ENCODE measurements at places on chromosomes 2 and 18.

DNA sequence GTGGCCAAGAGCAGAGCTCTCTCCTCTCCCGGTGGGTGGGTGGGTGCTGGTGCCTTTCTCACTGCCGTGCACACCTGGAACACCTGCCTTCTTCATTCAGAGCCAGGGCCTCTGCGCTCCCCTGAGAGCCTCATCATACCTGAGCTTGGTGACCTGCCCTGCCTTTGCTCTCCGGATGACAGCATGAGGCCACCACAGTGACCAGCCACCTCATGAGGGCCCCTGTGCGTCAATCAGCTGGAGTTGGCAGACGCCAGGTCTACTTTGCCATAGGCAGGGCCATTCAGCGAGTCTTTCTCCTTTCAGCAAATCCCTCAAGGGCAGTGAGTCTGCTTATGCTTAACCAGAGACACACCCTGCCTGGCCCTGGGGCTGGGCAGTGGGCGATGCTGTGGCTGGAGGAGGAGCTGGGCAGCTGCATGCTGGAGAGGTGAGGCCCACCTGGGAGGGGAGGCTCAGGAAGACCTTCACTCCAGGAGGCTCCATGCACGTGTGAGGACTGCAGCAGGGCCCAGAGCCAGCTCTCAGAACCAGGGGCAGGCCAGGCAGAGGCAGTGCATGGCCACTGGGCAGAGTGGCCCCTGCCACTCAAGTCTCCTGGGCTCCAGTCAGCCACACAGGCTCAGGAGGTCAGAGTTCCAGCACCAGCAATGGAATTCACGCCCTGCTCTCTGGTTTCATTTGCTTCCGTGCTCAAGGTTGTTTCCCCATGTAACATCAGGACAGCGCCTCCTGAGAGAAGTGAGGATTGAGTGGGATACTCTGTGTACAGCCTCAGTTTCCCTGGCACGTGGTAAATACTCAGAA is 417.5 kb upstream of the MYT1L start:
- no peak for DNase-seq

- no peak for DNase-seq
Measured at GRCh38 chr18:59906203-59906602, 6.4 kb downstream of the PMAIP1 start.

DNA sequence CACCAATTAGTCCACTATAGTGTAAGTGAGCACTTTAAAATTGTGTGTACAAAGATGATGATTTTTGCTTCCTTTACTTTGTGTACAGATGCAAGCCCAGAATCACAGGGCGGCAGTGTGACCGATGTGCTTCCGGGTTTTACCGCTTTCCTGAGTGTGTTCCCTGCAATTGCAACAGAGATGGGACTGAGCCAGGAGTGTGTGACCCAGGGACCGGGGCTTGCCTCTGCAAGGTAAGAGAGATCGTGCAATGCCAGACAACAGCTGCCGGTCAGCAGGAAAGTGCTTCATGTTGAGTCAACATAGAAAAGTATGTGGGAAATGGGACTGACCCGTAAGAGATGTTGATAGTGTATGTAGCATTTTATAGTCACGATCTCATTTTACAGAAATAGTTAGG is 156.8 kb upstream of the TTC39C start:
- no peak for DNase-seq

DNA sequence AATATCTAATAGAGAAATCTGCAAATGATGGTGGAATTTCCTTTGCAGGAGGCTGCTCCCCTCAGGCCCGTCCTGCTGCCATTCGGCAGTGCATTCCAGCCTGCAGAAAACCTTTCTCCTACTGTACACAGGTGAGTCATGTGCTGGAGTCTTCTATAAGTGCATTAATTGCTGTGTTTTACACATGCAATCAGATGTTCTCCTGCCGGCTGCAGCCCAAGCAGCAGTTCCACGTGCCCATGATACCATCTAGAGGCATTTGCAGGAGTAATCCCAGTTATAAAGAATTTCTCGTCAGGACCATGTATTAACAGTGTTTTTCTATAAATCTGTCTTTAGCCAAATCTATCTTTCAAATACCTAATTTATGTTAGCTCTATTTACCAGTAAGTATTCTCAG is 304.7 kb upstream of the HNMT start:
- DNase-seq: no peak

DNA sequence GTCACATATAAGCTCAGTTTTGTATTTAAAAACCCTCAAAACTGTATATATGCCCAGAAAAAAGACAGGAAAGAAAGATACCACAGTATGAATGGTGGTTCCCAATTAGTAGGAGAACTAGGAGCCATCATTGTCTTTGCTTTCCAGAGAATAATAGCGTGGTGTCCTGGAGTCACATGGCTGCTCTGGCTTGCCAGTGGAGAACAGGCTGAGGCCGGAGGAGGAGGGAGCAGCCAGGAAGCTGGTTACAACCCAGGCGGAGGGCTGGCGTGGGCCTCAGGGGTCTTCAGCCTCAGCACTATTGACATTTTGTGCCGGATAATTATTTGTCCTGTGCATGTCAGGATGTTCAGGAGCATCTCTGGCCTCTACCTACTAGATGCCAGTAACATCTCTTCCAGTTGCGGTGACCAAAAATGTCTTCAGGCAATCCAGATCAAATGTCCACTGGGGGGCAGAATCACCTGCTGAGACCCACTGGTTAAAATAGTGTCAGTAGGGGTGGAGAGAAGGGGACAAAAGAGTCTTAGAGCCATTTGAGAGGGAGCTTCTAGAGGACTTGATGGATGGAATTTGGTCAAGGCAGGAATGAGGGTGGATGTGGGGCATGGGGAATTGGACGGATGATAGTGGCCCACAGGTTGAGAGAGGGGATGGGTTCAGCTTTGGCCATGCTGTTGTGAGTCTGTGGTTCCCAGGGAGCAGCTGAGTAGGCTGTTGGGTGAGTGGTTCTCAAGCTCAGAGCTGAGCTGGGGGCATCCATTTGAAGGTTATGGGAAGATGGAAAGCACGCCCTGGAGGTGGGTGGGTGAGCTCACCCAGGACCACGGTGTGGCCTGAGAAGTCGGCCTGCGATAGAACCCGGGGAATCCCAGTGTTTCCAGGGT is 144.9 kb downstream of the AGAP1 start:
- no peak for DNase-seq

- DNase-seq: no peak
Measured at GRCh38 chr2:225462945-225463344, 63.4 kb downstream of the NYAP2 start.

DNA sequence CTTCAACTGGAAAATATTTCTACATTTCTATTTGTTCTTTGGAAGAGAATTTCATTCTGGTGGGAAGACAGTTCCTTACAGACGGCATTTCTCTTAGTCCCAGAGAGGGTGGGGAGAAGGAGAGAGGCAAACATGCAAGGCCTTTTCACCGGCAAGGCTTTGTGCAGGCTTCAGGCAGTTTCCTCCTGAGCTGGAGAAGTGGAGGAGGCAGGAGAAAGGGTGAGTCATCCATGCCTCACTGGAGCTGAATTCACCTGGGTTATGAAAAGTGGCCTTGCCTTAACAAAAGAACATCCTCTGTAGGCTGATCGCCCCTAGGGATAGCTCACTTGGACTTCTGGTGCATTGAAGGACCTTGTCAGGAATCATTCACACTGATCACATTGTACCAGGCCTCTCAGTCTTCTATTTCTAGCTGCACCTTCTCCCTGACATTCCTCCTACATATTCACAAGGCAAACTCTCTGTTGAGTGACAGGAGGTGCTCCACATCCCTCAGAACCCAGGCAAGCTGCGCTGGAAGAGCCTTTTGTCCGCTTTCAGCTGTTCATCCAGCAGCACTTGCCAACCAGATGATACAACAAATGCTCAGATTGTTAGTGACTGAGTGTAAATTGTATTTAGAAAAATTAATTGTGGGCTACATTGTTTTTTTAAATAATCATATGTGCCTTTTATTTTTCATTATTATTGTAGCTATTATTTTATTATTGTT is 796.1 kb downstream of the DCDC2C start:
- DNase-seq: no peak

GRCh38 chr18:67376372-67376771 is 140.1 kb downstream of the DSEL start:
- DNase-seq: no peak

DNA sequence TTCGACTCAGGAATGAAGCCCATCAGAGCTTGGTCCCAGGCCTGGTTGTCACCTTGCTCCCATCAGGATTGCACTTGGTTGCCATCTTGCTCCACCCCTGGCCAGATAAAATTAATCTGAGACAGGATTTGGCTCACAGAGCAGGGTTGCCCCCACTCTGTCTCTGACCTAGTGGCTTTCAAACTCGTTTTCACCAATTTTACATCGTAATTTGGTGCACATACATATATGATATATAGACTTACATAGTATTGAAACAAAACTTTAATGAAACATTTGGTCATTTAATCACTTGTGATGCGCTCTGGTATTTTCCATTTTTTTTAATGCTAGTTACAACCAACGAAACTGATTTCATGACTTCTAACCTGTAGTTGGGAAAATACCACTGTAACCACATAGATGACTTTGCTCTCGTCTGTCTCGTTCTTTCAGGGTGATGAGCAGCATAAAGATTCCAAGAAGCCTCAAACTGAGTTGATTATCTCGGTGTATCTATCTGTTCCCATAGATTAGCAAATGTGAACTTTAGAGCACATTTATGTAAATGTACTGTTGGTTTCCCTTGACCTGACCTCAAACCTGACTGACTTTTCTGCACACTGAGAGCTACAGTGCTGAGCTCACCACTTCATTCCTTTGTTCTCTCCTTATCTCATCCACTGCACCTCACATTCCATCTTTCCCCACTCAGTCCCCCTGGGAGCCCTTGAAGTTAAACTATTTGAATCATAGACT is 30.5 kb upstream of the PLB1 start:
- DNase-seq: no peak

- no peak for DNase-seq
Measured at GRCh38 chr2:219656526-219656925, 29.1 kb downstream of the SLC4A3 start.

GRCh38 chr2:120984046-120984445 is 248.4 kb downstream of the GLI2 start:
- DNase-seq: no peak

GRCh38 chr2:178238154-178238521 is 43.8 kb downstream of the OSBPL6 start:
- DNase-seq: no peak

Data from suppressor macrophage (primary cell).